ENCODE measurements at places on chromosomes 6 and 20. TPM values are rescaled to one million over a fixed set of nuclear protein-coding genes. Genes with fewer than 3 reads are reported as not detected.

GRCh38 chr6:4909063-4909706 is 94.7 kb downstream of the RPP40 start:
- DNase-seq = no peak

- DNase-seq = no peak
Observed at GRCh38 chr20:10648651-10649050, 25.1 kb downstream of the JAG1 start.

DNA sequence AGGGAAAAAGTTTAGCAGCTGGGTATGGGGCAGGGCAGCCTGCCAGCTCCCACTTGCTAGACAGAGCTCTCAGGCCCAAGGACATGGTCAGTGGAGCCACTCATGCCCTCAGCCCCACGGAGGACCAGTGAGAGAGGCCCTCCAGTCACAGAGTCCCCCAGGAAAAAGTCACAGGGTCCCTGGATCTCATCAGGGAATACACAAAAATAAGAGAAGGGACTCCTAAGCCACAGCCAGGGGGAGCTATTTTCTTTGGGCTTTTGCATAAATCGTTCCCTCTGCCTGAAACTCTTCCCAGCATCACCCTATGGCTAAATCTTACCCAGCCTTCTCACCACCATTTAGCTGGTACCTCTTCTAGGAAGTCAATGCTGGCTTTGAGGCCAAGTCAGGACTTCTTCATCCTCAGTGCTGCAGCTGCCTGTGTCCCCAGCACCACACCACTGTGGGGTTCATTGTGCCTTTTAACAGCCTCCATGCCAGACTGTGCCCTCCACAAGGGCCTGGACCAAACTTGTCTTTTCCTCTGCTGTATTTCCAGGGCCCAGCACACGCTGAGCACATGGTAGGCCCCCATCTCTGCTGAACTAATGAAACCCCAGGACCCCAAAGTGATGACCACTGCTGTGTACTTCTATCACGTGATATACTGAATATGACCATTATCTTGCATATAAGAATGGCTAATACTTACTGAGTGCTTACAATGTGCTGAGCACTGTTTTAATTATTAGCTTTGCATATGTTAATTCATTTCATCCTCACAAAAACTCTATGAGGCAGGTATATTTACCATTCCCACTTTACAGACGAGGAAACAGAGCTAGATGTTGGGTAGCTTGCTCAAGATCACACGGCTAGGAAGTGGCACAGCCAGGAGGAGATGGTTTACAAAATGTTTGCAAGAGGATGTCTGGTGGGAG is 2.0 kb downstream of the ZNF335 start:
- DNase-seq = no peak

GRCh38 chr6:150025201-150025917 is at the start of gene RAET1L:
Gene RAET1L, minus strand, starts transcription at chr6:150025532. Its CDS starts 61 bp downstream, at chr6:150025471.
- DNase-seq = peak; percentile 76

DNA sequence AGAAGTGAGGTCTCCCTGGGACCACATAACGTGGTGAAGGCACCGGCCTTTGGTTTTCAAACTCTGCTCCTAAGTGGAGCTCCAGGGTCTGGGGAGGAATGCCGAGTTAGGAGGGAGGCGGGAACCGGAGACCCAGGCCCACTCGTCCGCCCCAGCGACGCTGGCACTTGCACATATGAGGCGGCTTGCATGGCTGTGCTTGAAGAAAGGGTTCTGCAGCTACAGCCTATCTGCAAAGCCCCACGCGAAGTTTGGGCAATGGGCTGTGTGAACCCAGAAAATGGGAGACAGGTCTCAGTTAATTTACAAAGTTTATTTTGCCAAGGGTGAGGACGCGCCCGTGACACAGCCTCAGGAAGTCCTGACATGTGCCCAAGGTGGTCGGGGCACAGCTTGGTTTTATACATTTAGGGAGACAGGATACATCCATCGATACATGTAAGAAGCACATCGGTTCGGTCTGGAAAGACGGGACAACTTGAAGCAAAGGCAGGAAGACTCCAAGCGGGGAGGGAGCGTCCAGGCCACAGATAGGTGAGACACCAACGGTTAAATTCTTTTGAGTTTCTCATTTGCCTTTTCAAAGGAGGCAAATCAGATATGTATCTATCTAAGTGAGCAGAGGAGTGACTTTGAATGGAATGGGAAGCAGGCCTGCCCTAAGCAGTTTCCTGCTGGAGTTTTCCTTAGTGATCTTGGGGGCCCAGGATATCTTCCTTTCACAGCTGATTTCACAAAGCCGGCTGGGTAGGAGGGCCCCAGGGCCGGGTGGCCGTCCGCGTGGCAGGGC is 782 bp upstream of the PCMTD2 start:
- peak; percentile 43 for DNase-seq

- DNase-seq = no peak
Observed at GRCh38 chr20:48738399-48739304, 89.1 kb downstream of the PREX1 start.

- DNase-seq = no peak
Observed at GRCh38 chr6:73455865-73456629, 4.0 kb upstream of the CGAS start.

- no peak for DNase-seq
Observed at GRCh38 chr6:152783217-152783878, 32.8 kb downstream of the VIP start.

- no peak for DNase-seq
Observed at GRCh38 chr6:129195643-129196042, 312.7 kb downstream of the LAMA2 start.

DNA sequence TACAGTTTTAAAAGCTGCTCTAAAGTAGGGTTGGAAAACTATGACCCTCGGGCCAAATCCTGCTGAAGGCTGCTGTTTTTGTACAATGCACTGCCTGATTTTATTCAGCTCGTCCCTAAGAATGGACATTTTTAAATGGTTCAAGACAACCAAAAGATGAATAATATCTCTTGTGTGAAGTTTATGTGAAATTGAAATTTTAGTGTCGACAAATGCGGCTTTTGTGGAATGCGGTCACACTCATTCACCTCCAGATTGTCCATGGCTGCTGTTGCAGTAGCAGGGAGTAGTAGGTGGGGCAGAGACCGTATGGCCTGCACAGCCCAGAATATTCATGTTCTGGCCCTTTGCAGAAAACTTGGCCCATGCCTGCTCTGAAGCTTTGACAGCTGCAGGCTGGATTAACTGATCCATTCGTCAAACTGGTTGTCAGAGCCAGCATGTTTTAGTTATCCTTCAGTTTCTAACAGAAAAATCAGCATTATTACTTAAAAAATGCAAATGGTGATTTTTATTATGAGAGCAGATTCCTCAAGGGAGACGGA is 91.6 kb downstream of the PSMG4 start:
- DNase-seq = no peak

GRCh38 chr6:37783856-37784584 is 35.5 kb upstream of the ZFAND3 start:
- no peak for DNase-seq

GRCh38 chr20:38729767-38730166 is 5.5 kb downstream of the SLC32A1 start:
- DNase-seq = no peak

- DNase-seq = no peak
Observed at GRCh38 chr20:43397147-43397546, 60.5 kb upstream of the SRSF6 start.

DNA sequence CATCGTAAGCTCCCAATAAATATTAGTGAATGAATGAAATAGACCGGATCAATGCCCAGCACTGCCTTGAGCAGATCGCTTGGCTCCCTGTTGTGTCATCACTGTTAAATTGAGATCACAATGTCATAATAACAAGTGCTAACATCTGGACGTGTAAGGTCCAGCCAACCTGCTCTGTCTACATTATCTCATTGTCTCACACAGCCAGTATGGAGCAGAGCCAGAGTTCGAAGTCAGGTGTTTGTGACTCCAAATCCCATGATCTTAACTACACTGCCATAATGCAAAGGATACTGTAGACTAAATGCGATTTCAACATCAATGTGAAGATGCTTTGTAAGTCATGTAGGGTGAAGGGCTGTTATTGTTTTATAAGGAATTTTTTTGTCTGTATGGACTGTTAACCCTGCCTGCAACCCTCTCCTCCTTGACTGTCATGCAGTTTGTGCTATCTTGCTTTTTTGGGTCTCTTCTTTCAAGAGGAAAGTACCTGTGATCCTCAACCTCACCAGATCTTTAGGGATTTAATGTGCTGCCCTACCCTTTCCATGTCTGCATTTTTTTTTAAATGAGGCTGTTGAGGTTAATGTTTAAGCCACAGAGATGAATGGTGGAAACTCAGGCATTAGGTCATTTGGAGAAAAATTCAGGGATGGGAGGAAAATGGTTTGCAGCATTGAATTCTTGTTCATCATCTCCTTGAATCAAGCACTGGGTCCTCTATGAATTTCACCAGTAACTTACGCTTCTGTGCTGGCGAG is 49.0 kb upstream of the OCSTAMP start:
- DNase-seq = no peak

- no peak for DNase-seq
Observed at GRCh38 chr6:164124986-164125385, 710.5 kb downstream of the QKI start.

DNA sequence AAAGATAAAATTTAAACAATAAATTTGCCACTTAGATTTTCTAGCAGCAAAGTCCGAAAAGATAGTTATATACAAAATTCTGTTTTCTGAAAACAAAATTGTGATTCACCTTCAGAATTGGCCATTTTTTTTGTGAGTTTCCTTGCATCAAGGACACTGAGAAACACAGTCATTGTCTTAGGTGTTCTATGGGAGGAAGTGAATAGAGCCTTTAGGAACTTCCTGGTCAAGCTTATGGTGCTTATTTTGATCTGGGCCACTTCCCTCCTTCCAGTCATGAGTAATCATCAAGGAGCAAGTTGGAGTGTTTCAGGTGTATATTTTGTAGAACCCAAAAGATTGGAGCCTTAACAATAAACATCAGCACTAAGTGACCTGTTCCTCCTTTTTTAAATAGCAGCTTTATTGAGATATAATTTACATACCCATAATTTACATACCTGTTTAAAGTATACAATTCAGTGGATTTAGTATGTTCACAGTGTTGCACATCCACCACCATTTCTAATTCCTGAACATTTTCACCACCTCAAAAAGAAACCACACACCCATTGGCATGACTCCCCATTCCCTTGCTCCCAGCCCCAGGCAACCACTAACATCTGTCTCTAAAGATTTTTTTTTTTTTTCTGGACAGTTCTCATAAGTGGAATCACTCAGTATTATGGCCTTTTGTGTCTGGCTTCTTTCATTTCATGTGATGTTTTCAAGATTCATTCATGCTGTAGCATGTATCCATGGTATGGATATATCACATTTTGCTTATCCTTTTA is 17.6 kb downstream of the TMEM74B start:
- no peak for DNase-seq

DNA sequence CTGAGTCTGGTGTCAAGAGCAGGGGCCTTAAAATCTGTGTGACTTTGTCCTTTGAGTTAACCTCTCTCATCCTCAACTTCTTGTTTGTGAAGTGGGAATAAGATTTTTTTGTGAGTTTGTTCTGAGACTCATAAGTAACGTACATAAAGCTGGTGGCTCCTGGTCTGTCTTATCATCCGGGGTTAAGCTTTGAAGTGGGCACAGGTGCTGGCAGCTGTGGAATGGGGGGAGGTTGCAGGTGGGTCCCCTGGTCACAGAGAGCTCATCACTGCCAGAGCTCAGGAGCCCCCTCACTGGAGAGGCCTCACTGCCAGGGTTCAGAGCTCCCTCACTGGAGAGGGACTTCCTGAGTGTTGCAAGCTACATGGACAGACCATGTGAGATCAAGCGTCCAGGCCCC is 174.1 kb downstream of the NRN1 start:
- no peak for DNase-seq

GRCh38 chr20:32655903-32656512 is 17.7 kb downstream of the C20orf203 start:
- no peak for DNase-seq

DNA sequence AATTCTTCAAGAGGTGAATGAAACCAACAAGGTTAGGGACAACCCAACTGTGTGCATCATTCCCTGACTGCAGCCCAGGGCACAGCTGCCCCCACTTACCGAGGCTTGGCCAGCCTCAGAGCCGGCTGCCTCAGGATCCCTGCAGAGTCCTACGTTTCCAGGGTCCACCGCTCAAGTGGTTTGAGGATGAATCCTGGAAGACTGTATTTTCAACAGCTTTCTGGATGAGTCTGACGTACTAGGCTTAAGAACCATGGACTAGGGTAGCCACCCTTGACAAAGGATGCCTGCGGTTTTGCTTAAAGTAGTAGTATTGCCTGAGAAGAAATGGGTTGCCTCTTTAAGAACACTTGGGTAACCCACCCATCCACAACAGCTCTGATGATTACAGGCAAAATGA is 101.4 kb downstream of the FOXC1 start:
- DNase-seq = no peak

- DNase-seq = no peak
Observed at GRCh38 chr6:2921520-2922115, 18.5 kb upstream of the SERPINB9 start.

DNA sequence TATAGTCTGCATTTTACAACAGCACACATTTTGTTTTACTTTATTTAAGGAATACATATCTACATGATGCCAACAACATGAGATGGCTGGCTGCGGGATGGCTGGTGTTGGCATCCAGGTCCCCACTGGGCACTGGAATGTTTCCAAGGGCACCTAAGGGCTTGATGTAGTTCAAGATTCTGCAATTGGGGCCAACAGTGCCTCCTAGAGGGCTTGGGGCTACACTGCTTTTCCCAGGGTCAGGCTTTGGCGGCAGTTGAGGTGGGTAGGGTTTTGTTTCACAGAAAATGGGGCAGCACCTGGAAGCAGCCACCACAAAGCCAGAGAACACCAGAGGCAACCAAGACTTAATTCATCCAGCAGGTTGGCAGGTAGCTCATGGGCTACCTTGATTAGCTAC is 202.2 kb upstream of the PRND start:
- no peak for DNase-seq

- no peak for DNase-seq
Observed at GRCh38 chr6:109628158-109629000, 62.6 kb downstream of the AK9 start.

DNA sequence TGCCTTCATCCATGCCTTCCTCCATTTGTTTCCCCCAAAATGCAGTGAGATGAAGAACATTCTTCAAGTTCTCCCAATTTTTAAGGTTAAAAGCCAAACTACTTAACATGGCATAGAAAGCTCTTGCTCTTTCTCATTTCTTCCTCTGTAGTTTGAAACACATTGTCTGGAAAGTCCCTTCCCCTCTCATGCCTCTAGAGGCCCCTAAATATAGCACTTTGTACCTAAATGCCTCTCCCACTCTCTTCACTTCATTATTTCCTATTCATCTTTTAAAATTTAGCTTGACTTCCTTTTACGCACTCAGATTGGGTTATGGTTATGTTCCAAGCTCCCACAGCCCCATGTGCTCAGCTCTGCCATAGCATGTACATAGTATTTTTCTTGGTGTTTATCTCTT is 389.3 kb downstream of the HDGFL1 start:
- no peak for DNase-seq

GRCh38 chr6:82893889-82894652 is 171.6 kb downstream of the UBE3D start:
- DNase-seq = no peak

GRCh38 chr6:152334555-152334954 is 302.6 kb downstream of the SYNE1 start:
- DNase-seq = no peak

The VARS1 gene
- total RNA-seq = 105 TPM

The PRRC2A gene
- 186 TPM for total RNA-seq

The CPNE5 gene
- 3.6 TPM for total RNA-seq

The RAB32 gene
- 13.6 TPM for total RNA-seq

The BRPF3 gene
- total RNA-seq = 31.7 TPM

The ADTRP gene
- total RNA-seq = 42.4 TPM

The INSM1 gene
- total RNA-seq = not detected

The SNAP91 gene
- total RNA-seq = 0.83 TPM

The PRRT1 gene
- total RNA-seq = 2.8 TPM

The TENT5A gene
- total RNA-seq = 21.6 TPM

The MEP1A gene
- not detected for total RNA-seq

The FAM83B gene
- 24.9 TPM for total RNA-seq

The PAX1 gene
- total RNA-seq = not detected

The POPDC3 gene
- total RNA-seq = not detected

The ZC3H12D gene
- total RNA-seq = 2.4 TPM

All from ureter (tissue), 1 donor.